Stimulated activated CD4-positive, alpha-beta T cell treated with anti-CD3 and anti-CD28 coated beads, TNF-alpha, amount 100 ng/mL, for 4 hours (primary cell): ENCODE measurements at places on chromosomes 4 and X.

- peak; percentile 24 for DNase-seq
Measured at GRCh38 chr4:15003401-15003890, 1.2 kb downstream of the CPEB2 start.

DNA sequence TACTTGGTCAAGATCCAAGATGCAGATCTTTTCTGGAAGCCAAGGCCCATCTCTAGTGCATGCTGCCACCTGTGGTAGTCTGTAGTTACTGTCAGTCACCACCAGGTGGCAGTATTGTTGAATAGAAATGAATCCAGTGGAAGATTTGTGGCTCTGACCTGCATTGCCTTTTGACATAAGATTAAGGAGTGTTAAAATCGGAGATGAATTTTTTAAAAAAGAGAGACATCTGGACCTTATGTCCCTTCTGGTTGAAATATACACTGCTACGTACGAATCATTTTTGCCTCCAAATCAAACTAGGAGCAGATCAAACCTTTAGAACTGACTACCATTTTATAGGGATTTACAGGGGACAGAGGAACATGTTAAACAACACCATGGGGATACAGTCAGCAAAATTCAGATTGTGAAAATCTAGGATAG is 46.9 kb upstream of the RHOH start:
- peak; percentile 67 for DNase-seq

- no peak for DNase-seq
Measured at GRCh38 chr4:68451246-68452211, 4.3 kb downstream of the TMPRSS11E start.

DNA sequence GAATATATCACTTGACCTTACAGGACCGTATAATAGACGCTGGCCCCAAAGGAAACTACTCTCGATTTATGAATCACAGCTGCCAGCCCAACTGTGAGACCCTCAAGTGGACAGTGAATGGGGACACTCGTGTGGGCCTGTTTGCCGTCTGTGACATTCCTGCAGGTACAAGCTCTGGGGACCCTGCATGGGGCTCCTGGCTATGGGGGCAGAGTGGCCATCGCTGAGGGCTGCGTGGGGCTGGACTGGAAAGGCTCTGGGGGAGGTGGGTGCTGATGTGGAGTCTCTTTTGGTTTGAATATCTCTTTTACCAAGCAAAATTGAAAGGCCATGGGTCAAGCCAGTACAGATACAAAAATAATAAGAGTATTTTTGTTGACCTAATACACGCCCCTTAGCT is 33.9 kb downstream of the NELFA start:
- no peak for DNase-seq

DNA sequence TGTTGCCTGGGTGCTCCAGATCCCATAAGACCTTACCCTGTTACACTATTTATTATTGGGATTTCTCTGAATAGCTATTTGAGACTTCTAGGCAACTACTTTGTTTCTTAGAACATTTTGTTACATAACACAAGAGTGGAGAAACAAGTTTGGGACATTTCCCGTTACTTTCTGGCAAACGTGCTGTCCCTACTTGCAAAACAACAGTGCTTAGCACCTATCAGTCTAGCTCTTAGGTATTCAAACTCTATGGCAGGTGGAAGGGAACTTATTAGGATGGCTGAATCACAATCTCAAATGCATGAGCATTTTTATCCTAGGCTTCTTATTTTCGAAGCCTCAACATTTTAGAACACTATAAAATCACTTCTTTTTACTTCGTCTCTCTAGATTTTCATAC is 613.6 kb downstream of the DMD start:
- DNase-seq = no peak
